DMS79 treated with DMSO at 0.1 percent for 48 hours (cell line): ENCODE measurements at places on chromosomes 1 and 21.

- no peak for DNase-seq
Observed at GRCh38 chr1:185257950-185258208, 59.2 kb downstream of the IVNS1ABP start.

DNA sequence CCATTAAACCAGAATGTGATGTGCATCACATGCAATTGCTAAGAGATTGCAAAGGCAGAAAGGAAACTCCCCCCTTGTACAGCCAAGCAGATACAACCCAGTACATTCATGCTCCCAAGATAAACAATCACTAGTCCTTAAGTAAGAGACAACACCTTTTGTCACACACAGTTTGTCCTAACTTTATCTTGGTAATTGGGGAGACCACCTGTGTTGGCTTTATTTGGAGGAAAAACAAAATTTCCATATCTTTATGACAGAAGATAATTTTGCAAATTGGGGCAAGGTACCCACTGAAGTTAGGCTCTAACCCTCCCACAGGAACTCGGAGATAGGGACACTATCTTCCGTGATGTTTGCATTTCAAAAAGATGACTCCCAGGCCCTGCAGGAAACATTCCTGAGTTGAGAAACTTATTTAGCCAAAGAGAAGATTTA lies 175.0 kb upstream of the TNR start:
- DNase-seq: no peak

- no peak for DNase-seq
Observed at GRCh38 chr1:171185091-171185490, at the start of gene FMO2. Gene FMO2 (plus strand): TSS chr1:171185300. CDS start chr1:171185714, 414 bp downstream.

- DNase-seq: peak; percentile 10
Observed at GRCh38 chr1:60573121-60573520, 499.6 kb upstream of the C1orf87 start.

- no peak for DNase-seq
Observed at GRCh38 chr1:11761988-11762406, at the start of gene C1orf167. Gene C1orf167 (plus strand): TSS chr1:11762193. CDS start chr1:11764401, 2,208 bp downstream.

DNA sequence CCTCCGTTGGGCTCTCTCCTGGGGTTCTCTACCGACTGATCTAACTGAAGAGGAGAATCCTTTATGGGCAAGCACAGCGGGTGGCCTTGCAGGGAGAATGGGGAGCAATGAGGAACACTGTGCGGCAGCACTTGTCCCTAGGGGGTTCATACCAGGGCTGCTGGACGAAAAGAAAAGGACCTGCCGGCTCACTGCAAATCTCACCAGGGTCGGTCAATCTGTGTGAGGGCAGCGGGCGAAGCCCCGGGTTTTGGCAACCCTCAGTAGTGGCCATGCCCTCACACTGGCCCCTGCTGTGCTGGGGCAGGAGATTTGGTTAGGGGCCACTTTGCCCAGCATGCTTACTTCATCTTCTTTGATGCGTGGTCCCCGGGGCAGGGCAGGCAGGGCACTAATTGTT lies 5.9 kb downstream of the LHX9 start:
- DNase-seq: no peak

DNA sequence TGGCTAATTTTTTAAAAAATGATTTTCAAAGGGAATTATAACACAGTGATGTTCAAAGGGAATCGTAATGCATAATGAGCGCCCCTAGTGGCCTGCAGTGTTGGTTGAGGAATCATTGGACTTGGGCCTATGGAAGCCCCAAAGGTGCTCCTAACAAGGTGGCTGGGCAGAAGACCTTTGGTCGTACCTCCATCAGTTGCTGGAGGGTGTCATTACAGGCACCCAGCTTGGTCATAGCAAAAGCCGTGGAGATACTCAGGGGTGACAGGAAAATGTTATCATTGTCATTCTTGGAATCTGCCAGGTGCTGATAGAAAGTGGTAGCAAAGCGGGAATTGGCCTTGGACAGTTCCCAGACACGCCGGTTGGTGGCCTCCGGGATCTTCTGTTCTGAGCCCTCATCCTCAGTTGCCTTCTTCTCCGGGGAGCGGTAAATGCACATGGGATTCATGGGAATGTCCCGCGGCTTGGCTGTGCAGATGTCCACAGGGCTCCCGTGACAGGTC lies 2.7 kb downstream of the SERPINC1 start:
- no peak for DNase-seq
